ENCODE measurements at places on chromosomes 6 and 20.

DNA sequence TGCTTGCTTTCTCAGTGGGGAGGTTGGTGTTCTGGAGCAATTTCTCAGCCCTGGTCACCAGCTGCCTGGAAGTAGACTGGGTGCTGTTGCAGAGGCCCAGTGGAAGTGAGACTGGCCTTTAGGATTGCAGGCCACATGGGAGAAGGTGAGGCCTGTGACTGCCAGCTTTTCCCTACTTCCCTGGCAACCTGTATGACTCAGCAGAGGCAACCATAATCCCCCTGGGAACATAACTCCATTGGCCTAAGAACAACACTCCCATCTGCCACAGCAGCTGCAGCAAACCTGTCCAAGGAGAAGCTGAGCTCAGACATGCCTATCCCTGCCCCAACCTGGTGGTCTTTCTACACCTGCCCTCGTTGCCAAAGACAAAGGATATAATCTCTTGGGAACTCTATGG is 473.5 kb upstream of the SPTLC3 start:
- DNase-seq: no peak

- no peak for DNase-seq
Measured at GRCh38 chr6:79841577-79842375, 105.6 kb downstream of the ELOVL4 start.

GRCh38 chr6:125748406-125749172 is 843 bp upstream of the HEY2 start:
- DNase-seq: no peak

DNA sequence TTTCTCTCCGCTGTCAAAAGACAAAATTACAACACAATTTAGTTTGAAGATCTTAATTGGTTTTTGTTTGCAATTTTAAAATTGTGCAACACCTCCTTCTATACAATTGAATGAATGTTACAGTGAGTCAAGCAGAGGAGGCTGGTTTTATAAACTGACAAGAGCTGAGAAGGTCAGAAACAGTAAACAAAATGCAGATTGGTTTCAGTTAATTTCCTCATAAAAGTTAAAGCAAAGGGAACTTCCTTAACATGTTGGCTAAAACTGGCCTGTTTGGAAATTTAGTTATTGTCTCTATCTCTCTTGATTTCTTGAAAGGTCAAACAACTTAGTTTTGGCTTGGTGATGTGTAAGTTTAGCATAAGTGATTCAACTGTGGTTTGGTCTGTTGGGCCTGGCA is 22.2 kb downstream of the KHDC1L start:
- DNase-seq: no peak

DNA sequence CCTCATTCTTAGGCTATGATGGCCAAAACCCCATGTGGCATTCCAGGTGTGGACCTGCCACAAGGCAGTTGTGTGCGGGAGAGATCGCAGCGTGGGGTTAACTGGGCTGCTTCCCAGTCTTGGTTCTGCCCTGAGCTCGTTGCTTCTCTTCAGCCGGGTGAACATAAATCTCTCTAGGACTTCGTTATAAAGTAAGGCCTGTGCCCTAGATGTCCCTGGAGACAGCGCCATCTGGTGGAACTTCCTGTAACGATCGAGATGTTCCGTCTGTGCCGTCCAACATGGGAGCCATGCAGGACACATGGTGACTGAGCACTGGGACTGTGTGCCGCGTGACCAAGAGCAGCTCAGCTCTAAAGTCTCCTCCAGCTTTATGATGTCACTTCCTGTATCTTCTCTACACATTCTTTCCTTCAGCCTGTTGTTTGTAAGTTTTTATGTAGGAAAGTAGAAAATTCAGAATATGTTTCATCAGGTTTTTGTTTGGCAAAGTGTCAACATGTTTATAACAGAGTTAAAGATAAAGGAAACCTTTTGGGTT is 26.8 kb upstream of the RPP40 start:
- DNase-seq: peak; percentile 93

- no peak for DNase-seq
Measured at GRCh38 chr6:107409942-107410341, 49.4 kb downstream of the PDSS2 start.

DNA sequence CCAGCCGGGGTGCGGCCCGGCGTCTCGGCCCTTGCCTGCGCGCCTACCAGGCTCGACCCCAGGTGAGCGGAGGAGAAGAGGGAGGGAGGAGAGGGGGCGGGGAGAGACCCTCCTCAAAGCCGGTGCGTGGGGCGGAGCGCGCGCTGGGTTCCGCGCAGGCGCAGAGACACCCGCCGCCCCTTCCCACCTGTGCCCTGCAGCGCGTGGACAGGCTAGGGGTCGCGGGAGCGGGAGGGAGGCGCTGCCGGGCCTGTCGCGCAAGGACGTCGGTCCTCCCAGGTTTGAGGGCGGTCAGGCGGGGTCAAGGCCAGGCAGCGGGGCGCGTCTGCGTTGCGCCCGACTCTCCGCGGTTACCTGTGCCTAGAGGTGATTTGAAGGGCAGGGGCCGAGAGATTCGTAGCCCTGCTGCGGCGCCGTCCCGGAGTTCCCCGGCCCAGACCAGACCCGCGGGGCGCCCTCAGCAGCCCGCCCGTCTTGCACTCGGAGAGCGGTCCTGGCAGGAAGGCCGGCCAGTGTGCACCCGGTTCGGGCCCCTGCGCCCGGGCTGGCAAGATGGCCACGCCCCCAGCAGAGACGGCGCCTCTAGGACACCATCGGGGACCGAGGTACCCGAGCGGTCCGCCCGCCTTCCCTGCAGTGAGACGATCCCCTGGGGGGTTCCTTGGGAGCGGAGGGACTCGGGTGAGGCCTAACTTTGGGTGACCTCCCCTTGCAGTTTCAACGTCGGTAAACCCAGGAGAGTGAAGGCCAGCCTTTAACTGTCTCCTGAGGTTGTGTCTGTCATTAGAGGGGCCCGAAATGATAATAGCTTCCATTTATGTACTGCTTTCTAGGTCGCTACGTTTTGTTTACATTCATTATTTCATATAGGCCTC is 546 bp downstream of the C6orf136 start:
- DNase-seq: peak; percentile 78

GRCh38 chr6:119942078-119942752 is 592.7 kb upstream of the MAN1A1 start:
- no peak for DNase-seq

- no peak for DNase-seq
Measured at GRCh38 chr6:139590206-139590605, 215.8 kb upstream of the CITED2 start.

DNA sequence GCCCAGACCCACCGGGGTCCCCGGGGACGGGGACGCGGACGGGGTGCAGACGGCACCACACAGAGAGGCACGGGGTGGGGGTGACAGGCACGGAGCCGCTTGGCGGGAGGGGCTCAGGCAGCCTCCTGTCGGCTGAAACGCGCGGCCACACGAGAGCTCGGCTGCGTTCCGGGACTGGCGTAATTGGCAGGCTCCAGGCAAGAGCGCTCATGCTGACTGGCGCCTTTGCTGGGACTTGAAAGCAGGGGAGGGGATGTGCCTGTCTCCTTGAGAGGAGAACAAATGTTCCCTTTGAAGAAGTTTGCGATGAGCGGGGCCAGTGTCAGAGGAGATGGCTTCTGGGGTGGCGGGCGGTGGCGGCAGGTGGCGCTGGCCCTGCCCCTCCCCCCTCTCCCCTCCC is 25.8 kb downstream of the BHLHE23 start:
- no peak for DNase-seq

DNA sequence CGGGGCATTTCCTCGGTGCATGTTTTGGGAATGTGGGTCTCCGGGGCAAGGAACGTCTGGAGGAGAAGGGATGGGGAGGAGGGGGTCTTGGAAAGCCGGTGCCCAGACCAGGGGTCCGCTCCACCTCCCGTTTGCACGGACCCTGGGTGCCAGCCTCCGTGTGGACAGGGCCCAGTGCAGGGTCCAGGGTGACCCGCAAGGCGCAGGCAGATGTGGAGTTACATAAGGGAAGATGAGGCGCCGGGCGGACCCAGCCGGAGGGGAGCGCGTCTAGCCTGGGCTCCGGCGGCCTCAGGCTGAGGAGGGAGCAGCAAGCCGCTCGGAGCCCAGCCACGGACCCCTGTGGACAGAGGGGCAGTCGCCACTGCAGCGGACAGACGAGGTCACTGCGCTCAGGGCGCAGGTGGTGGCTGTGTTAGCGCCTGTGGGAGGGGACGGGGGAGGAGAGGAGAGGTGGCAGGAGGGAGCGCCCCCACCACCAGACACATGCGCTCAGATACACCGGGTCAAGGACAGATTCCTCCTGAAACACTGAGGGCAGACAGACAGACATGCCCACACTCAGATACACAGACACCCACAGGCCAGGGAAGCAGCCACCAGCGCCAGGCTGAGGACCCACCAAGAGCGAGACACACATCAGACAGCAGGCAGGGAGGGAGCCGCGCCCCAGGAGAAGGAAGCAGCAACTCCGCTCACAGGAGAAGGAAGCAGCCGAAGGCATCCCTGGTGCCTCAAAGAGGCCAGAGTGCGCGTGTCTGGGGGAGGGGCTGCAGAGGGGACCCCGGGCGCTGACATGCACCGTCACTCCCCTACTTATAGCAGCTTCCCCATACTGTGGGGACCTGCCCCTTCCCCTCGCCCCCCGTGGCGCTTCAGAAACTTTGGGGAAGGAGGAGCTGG is 839 bp upstream of the HRH3 start:
- DNase-seq: peak; percentile 54

DNA sequence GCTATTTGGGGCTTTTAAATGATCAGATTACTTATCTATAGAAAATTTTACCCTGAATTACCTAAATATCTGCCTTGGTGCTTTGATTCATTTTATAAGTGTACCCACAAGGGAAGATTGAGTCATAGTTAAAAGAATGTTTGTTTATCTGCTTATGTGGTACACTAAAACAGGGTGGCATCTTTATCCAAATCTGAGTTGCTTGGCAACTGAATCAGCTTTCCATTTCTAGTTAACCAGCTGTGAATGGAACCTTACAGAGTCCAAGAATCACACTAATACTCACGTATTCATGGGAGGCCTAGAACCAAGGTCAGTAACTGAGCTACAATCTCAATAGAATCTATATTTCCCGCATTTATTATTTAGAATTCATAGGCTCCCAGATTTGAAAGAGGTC is 44.0 kb upstream of the CAP2 start:
- DNase-seq: no peak

DNA sequence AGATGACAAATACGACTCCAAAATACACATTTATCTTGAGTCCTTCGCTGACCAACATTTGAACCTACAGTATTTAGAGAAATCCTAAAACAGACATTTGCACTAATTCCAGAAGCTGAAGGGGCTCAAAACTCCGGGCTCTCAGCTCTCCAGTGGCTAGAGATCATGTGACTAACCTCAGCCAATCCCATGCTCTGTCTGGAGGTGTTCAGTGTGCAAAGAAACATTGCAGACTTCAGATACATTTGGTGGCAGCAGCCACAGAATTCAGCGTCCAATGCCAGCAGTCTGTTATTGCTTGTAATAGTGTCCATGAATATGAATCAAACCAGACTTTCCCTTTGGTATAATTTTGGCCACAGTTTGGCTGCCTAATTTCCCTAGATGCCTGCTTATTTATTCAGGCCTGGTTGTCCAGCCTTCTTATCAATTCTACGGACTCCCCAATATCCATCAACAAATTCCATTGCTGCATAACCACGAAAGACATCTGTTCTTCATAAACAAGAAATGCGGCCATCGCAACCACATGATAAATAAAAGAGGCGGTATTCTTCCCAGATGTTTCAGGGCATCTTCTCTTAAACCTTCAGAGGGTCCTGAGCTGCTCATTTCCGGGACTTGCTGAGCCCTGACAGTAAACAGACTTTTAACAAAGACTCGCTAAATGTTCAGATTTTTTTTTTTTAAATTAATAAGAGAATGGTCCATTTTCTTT is 14.5 kb upstream of the CYP24A1 start:
- no peak for DNase-seq

DNA sequence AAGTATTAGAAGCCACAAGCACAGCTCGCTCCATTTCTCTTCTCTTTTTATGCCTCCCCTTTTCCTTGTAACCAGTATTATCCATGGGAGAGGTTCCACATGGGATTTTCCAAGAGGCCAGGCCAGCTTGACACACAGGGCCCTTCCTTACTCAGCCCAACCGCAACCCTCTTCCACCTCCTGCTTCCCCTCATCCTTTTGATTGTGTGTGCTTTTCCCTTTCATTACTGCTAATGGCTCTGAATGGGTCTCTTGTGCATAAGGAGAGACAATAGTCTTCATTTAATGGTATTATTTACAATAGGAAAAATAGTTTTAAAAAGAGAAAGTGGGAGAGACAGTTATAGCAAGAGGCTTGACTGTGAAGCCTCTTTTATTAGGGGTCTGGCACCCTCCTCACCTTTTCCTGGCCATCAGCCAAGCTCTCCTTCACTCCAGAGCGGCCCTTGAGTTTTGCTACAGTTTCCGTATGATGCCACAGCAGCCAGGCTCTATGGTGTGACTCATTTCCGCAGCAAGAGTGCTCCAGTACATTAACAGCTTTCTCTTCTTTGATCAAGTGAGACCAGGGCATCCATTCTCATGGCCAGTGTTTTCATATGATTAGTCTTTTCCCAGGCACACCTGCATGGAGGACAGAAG is 579.5 kb downstream of the TFAP2B start:
- DNase-seq: no peak

DNA sequence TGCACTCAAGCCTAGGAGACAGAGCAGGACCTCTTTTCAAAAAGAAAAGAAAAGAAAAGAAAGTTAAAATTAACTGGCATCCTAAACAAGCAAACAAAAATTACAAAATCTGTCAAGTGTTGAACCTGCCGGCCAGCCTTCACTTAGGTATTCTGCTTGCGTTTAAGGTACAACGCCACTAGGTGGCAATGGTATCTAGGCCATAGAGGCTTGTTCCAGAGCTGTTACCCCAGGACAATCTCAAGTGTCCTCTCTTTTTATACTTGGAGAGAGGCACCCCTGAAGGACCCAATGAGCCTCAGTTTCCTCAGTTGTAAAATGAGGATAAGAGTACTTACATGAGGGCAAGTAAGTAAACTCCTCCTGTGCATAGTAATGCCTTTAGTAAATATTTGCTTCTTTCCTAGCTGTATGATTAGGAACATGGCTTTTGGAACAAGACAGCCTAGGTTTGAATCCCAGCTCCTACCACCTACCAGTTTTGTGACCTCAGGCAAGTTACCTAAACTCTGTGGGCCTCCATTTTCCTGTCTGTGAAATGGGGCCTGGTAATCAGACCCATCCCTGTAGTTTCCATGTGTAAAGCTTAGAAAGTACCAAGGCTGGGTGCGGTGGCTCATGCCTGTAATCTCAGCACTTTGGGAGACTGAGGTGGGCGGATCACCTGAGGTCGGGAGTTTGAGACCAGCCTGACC is 5.8 kb upstream of the PACSIN1 start:
- peak; percentile 63 for DNase-seq

- DNase-seq: peak; percentile 65
Measured at GRCh38 chr6:106510090-106510970, 119.0 kb downstream of the RTN4IP1 start.

DNA sequence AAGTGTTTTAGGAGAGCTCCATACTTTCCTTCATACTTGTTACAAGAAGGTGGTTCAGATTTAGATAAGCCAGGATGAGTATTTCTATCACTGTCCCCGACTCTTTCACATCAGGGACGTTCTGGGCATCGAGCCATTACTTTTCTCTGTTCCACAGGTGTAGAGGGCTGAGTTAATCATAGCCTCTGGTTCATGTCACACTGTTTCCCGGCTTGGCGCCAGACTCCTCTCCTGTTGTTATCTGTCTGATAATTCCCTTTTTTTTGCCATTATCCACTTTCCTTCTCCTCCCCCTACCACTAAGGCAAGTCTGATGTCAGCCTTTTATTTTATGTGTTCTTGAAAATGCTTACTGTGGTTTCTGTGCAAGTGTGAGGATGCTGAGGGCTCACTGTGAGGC is 593.4 kb downstream of the UTRN start:
- DNase-seq: no peak
